Erythroblast (primary cell): ENCODE measurements at places on chromosomes 5 and 9.

- DNase-seq, result no peak
These were observed 349.1 kb downstream of the ISL1 start for GRCh38 chr5:51732304-51732703.

- DNase-seq, result no peak
These were observed 32.3 kb downstream of the PRRX2 start for GRCh38 chr9:129697656-129698253.

DNA sequence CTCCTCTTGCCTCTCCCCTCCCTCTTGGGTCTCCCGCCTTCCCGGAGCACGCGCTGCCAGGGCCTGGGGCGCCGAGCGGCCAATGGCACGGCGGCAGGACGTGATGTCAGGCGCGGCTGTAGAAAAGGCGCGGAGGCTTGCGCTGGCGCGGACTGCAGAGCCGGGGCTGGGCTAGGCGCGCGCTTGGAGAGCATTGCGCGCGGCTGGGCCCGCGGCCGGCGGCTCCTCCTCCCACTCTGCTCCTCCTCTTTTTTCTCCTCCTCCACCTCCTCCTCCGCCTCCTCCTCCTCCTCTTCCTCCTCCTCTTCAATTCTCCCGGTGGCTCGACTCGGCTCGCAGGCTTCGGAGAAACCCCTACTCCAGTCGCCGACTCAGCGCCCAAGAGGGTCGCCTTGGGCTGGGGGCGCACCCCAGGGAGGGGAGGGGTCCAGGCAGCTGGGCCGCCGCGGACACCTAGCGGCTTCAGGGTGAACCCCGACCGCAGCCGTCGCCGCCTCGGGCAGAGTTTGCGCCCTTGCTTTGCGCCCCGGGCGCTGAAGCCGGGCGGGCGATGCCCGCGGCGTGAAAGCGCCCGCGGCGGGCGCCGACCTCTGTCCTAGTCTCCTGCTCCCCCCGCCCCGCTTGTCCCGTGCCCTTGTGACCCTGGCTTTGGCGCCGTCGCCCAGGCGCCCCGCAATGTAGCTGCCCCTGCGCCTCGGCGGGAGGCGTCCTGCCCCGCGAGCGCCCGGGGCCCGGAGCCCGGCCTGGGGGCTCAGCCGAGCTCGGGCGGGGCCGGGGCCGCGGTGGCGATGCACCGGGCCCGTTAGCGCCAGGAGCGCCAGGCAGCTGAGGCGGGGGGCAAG lies at the start of gene LHX2:
Gene LHX2, plus strand, starts transcription at position 309 of the 842 bp plus-strand sequence. CDS start 581 bp downstream, outside the sequence.
- peak; percentile 42 for DNase-seq

DNA sequence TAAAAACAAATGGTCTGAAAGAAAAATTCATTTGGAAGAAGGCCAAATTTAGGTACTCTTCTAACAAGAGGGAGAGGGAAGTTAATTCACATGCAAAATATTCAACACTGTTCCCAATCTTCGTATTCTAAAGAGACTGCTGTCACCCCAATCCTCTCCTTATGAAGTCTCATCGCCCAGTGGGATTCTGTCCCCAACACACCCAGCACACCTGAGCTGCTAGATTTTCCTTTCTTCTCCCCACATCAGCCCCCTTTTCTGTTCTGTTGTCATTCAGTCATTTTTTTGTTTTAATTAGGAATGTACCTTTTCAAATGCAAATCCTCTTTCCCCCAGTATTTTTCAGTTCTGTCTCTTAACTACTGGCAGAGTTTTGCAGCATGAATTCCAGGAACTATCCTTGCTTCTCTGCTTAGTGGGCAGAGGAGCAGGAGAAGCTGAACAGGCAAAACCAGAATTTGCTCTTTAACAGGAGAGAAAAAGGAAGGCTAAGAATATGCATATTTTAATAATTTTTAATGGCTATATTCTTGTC lies 366.9 kb downstream of the MAN2A1 start:
- DNase-seq, result no peak

DNA sequence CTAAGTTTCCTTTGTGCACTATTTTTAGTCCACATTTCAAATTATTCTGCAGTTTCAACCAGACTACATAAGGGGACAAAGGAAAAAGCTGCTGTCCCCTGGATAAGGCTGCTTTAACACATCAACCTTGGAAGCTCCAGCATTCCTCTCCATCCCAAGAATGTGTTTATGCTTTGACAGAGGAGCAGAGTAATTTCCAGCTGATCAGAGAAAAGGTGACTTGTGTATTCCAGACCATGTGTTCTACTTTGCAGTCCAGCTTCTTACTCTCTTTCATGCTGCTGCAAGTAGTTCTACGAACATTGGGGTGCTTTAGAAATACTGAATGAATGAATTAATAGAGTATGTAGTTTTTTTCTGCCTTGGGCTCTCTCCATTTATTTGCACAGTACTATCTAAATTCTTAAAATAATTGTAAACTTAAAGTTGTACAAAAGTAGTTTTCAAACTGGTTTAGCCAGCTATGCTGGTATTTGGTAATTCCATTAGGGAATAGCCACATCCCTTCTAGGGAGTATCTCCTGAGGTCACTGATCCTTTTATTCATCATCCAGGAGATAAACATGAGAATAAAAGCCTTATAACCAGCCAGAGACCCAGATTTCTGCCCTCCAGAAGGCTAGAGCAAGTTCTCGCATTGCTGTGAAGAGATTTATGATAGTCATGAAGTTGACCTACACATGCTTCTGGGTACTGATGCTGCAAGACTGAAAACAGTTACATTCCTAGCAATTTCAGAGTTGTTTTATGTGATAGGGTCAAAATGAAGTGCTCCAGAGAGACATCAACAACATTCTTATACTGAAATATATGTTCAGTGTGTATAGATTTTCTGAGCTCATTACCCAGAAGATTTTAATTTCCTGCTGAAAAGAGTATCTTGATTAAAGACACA lies 215.2 kb downstream of the COMMD10 start:
- no peak for DNase-seq

DNA sequence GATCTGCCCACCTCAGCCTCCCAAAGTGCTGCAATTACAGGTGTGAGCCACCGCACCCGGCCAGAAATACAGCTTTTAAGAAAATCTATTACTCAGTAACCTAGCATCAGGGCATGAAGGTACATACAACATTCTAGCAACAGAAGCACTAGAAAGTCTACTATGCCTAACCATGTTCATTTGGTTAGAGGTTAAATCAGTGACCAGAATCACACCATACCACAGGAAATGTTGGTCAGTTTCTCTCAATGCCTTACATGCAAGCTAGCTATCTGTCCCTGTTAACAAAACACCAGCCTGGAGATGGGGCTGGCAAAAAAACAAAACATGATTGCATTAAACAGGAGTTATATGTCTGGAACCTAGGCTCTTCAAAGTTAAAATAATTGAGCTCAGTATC lies 104.1 kb downstream of the STRBP start:
- DNase-seq, result no peak

GRCh38 chr5:83844449-83845068 lies 123.9 kb upstream of the HAPLN1 start:
- DNase-seq, result no peak

GRCh38 chr5:158992037-158992740 lies 107.5 kb downstream of the EBF1 start:
- no peak for DNase-seq

- peak; percentile 72 for DNase-seq
These were observed 40.3 kb downstream of the SLC24A2 start for GRCh38 chr9:19748278-19749126.

GRCh38 chr9:98380065-98380681 lies 124.7 kb upstream of the TBC1D2 start:
- no peak for DNase-seq

- no peak for DNase-seq
These were observed 54.2 kb downstream of the PRELID2 start for GRCh38 chr5:145780982-145781381.

GRCh38 chr9:13009871-13010270 lies 235.1 kb downstream of the LURAP1L start:
- DNase-seq, result no peak

- DNase-seq, result no peak
These were observed 101.2 kb upstream of the TRIM32 start for GRCh38 chr9:116585896-116586295.

- DNase-seq, result peak; percentile 45
These were observed 5.5 kb downstream of the SNAPC4 start for GRCh38 chr9:136394312-136395019.

DNA sequence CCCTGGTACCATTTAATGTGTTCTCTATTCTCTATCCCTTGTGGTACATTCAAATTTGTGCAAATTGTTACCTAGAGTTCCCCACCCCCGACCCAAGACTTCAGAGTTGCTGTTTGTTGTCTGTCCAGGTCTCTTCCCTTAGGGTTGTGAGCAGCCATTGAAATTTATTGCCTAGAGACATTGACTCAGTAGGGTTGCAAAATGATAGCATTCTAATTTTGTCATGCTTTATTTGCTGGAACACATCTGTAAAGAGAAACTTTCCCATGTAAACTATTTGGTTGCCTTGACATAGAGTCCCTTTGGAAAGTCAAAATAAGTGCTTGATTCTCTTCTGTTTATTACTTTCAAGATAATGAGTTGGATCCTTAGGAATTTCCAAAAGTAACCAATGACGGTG lies 91.7 kb upstream of the KLF9 start:
- no peak for DNase-seq

GRCh38 chr9:116325924-116326323 lies 172.3 kb downstream of the PAPPA start:
- no peak for DNase-seq

- DNase-seq, result no peak
These were observed 470.8 kb downstream of the ENC1 start for GRCh38 chr5:74169701-74170100.

- no peak for DNase-seq
These were observed 9.3 kb upstream of the RNF145 start for GRCh38 chr5:159218595-159219023.

DNA sequence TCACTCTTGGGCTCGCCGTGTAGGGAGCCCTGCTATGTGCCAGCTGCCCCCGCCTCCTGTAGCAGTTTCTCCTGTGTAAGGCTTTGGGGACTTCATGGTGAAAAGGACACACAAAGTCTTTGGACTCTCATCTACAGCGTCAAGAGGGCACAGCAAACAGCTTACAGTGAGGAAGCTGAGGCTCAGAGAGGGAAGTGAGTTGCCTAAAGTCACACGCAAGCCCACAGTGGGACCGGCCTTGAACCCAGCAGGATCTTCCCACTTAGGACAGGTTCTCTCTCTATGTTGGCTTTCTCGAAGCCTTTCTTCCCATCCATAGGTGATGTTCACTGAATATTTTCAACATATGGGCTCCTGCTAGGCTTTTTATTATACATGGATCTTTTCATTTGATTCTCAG lies 9.8 kb upstream of the PRRX2 start:
- DNase-seq, result no peak

DNA sequence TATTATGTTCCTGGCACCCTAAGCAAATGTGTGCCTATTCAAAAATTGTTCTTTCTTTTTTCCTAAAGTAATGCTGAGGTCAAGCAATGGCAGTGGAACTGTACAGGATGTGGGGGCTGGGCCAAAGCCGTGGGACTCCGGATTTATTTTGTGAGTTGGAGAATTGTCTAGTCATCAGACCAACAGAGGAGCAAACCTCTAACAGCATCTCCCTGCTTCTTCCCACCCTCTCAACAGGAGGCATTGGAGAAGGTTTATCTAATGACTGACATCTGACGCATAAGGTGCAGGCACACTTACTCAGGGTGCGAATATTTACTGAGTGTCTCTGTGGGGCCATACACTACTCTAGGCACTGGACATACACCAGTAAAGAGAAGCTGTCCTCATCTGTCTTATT lies 38.6 kb downstream of the MARCHF11 start:
- DNase-seq, result no peak

- DNase-seq, result no peak
These were observed 47.2 kb upstream of the TTC23L start for GRCh38 chr5:34791761-34792244.

DNA sequence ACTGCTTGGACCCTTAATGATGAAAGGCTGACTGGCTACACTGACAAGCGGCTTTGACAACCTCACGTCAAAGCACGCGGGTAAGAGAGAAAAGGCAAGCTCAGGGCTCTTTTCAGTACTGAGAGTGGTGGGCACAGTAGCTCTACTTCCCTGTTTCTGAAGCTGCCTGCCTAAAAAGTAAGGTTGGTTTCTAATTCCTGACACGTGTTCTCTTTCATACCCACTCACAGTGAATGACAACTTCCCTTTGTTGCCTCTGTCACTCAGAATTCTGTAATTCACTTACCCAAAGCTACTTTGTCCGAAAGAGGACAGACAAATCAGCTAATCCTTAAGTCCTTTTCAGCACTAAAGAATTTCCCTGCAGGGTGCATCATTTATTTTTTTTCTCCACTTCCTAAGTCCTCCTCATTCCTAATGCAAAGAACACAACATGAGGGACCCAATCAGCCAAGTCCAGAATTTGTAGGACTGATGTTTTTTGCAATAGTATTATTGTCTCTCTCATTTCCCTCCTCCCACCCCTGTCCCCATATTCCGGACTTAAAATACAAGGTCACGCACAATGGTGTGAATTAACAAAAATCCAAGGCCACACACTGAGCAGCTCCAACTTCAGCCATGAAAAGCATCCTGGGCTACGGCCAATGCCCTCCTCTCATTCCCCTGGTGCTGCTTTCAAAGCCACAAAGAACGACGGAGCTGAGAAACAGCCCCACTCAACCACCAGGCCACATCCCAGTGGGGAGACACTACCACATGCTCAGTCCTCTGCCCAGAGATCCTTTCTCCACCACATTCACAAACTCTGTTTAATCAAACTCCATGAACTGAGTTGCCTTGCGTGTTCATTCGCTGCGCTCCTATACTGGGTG lies 221.0 kb downstream of the TSSK1B start:
- DNase-seq, result no peak

GRCh38 chr5:135876146-135876545 lies 19.5 kb downstream of the IL9 start:
- DNase-seq, result no peak

DNA sequence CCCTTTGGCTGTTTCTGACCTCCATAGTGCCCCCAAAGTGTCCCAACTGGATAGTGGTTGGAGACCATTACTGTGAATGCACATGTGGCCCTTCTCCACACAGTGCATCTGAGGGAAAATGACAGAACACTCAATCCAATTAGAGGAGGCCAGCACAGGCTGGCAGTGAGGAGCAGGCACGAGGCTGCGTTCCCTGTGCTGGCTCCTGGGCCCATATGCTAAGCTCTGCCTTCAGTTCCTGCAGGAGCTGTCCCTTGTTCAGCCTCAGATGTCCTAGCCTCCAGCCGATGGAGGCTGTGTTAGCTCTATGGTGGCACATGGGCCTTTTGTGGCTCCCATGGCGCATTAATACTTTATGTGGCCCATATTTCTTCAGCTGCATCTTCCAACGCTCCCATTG lies 35.8 kb downstream of the ALG2 start:
- no peak for DNase-seq

- DNase-seq, result no peak
These were observed 55.9 kb upstream of the EGFL7 start for GRCh38 chr9:136606687-136607333.

DNA sequence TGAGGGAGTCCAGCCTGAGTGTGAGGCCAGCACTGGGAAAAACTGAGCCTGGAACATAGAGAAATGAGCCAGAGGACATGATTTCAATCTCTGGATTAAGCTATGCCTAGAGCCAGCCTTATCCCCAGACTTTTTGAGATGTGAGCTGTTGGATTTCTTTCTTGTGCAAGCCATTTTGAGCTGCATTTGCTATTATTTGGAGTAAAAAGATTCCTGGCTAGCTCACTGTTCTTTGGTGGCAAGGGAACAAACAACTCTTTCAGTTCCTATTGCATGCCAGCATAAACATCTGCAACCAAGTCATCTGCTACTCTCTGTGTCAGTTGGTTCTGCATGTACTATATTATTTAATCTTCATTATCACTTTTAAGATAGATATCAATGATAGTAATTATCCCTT lies 70.1 kb upstream of the MAN2A1 start:
- no peak for DNase-seq

GRCh38 chr9:16501726-16502125 lies 368.7 kb downstream of the BNC2 start:
- no peak for DNase-seq

GRCh38 chr9:136827794-136828473 lies 14.3 kb upstream of the AJM1 start:
- DNase-seq, result no peak
